Stimulated activated naive CD4-positive, alpha-beta T cell treated with Interleukin-2 at 50 U/mL for 16 hours (primary cell): ENCODE measurements at places on chromosomes 7 and 10.

- no peak for DNase-seq
Observed at GRCh38 chr10:723973-724372, 34.5 kb upstream of the DIP2C start.

- no peak for DNase-seq
Observed at GRCh38 chr7:112665709-112666108, 124.5 kb downstream of the TMEM168 start.

GRCh38 chr7:123533929-123534382 is 439 bp downstream of the IQUB start:
- DNase-seq, result no peak

GRCh38 chr10:17425584-17426262 is 28.7 kb downstream of the ST8SIA6 start:
- peak; percentile 27 for DNase-seq

- no peak for DNase-seq
Observed at GRCh38 chr10:131852823-131853609, 47.8 kb upstream of the PPP2R2D start.

- DNase-seq, result no peak
Observed at GRCh38 chr7:82985144-82985802, 177.4 kb downstream of the PCLO start.

DNA sequence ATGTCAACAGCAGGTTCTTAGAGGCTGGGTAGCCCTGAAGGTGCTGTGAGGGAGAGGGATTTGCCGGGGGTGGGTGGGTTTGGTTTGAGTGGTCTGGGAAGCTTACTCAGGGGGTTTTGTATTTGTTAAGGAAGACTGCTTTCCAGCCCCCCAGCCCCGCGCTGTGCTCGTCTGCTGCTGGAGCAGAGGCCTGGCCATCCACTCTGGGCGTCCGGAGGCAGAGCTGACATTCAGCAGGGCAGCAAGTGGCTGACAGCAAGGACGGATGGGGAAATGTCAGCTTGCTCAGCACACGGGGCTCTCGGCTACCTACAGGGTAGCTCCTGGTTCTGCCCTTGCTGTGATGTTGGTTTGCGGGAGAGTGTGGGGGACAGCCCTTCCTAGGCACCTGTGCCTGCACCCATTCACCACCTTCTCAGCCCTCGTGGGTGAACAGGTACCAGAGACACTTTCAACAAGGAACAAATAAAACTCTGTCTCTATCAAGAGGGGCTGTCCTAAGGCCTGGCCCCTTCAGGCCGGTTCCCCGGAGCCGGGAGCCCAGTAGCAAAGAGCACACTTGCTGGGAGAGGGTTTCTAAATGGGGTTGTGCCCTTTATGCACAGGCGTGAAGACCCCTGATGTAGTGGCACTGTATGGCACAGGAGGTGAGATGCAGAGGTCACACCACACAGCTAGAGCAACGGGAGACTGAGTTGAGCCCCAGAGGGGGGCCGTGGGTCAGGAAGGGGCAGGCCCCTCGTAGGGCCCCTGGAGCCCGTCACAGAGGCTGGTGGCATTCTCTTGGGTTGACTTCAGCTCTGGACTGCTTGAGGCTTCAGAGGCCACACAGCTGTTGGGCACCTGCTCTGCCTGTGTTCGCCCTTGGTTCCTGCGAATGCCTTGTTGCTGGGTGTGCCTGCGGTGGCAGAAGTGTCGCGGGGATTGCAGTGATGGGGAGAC is 72.2 kb upstream of the SHH start:
- DNase-seq, result no peak

DNA sequence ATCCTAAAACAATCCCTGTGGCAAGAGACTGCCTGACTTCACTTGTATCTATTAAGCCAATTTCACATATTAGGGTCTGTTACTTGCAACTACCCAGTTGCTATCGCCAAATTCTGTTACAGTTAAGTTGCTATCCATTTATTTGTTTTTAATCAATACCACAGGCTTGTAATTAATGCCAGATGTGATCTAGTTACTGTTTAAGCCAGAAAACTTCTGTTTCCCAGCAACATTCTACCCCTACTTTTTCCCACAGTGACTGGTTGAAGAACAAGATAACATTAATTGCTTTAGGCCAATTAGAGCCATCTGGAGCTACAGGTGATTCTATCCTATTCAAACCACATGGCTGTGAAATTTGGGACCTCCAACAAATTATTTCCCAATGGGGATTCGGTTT is 131.3 kb downstream of the ALOX5 start:
- no peak for DNase-seq

DNA sequence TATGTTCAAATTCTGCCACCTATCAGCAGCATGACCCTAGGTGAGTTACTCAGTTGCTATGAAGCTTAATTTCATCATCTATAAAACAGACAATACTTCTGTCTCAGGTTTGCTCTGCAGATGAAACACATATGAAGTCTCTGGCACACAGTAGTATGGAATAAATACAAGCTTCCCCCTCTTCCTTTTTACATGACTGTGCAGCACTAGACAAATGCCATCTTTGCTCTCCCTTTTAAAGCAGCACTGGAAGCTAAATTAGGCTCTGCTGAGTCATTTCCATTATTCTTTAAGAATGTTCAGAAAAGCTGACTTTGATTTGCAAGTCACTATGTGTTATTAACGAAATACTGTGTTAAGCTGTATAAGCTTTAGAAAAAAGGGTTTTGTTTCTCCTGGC is 40.7 kb upstream of the ANAPC16 start:
- no peak for DNase-seq

- no peak for DNase-seq
Observed at GRCh38 chr10:112083472-112083871, 100.1 kb downstream of the GPAM start.

- peak; percentile 38 for DNase-seq
Observed at GRCh38 chr7:151429560-151430331, 10.2 kb downstream of the CRYGN start.

DNA sequence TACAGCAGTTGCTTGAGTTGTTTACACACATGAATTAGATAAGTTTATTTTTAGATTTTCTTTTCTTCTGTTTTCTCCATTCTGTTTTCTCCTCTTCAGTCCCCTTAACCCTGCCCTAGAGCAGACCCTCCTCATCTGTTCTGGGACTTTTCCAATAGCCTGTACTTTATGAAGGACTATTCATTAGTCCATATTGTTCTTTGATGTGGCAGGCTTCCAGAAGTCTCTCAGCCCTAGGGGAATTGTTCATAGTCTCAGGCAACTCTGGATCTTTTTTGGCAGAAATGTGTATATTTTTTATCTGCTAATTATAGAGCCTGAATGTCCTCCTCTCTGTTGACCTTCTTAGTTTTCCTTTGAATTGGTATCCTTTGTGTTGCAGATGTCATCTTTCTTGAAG is 25.4 kb downstream of the KAT6B start:
- no peak for DNase-seq

DNA sequence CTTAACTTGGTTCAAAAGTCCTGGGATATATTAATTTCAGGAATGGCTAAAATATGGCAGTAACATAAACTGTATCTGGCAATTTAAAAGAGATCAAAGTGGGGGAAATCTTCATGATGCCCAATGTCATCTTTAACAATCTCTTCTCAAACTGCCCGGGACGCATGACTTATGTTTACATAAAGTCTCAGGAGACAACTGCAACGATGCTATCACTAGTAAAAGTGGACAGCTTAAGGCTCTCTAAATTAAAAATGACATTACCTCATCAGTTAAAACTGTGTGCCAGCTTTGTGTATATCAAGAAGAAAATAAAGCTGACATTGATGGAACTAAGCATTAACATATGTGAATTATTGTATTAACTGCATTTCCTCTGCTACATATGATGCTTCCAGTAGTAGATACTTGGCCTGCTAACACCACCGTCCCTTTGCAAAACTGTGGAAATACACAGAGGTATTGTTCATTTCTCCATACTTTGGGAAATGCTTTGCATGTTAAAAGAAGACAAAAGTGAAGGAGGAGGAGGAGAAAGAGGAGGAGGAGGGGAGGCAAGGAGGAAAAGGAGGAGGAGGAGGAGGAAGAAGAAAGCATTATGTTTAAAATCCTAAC is 62.4 kb downstream of the NRP1 start:
- DNase-seq, result no peak

DNA sequence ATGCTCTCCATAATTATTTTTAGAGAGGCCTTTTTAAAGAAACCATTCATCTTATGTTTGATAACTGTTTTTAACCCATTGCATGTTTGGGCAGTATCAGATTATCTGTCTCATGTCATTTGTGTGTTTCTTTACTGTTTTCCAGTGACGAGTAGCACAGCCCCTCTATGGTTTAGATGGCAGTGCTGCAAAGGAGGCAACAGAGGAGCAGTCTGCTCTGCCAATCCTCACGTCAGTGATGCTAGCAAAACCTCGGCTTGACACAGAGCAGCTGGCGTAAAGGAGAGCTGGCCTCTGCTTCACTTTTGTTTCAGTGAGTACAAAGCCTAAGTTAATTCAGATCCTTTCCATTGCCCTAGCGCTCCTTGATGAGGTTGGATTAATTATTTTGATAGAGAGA is 80.4 kb upstream of the GARIN1A start:
- DNase-seq, result no peak

DNA sequence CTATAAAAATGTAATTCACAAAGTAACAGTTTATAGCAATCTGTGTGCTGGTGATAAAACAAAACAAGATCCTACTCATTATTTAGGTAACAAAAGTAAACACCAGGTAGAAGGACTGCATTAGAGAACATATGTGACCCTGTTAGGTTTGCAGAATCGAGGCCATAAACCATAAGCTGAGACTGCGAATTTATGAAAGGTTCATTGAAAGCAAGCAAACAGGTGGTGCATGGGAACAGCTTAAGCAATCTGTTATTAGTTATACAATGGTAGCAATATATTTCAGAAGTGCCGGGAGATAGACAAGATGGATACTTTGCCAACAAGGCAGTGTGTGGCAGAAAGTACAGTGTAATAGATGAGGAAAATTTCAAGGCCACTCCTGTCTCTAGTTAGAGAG is 23.5 kb upstream of the FAM133B start:
- no peak for DNase-seq

DNA sequence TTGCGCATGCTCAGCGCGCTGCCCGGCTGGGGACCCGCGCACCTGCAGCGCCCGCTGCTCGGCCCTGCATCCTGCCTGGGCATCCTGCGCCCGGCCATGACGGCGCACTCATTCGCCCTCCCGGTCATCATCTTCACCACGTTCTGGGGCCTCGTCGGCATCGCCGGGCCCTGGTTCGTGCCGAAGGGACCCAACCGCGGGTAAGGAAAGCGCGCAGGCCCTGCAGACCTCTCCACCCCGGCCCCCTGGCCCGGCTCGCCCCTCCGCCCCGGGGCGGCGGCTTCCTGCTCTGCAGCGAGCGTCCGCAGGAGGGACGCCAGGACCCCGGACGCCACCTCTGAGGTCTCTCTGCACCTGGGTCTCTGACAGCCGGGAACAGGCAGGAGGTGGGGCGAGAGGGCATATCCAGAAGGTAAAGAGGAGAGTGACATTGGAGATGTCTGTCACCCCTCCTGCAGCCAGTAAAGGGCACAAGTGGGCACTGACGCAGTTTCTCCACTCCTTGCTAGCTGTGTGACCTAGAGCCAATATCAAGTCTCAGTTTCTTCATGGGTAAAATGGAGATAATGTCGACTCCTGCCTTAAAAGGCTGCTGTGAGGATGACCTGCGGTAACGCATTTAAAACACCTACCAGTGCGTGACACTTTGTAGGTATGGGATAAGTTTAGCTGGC is 338 bp downstream of the ATP6V0E2 start:
- no peak for DNase-seq

GRCh38 chr10:98030991-98031431 is 590 bp upstream of the CRTAC1 start:
- no peak for DNase-seq

GRCh38 chr10:131310142-131310541 is 1.4 kb downstream of the TCERG1L start:
- DNase-seq, result no peak

- no peak for DNase-seq
Observed at GRCh38 chr7:122896509-122896908, 10.2 kb upstream of the CADPS2 start.

- no peak for DNase-seq
Observed at GRCh38 chr7:22569586-22570321, 69.8 kb upstream of the STEAP1B start.

- DNase-seq, result no peak
Observed at GRCh38 chr7:32037650-32038198, 32.5 kb downstream of the PDE1C start.

- DNase-seq, result no peak
Observed at GRCh38 chr7:121475806-121476205, 79.7 kb upstream of the FAM3C start.

DNA sequence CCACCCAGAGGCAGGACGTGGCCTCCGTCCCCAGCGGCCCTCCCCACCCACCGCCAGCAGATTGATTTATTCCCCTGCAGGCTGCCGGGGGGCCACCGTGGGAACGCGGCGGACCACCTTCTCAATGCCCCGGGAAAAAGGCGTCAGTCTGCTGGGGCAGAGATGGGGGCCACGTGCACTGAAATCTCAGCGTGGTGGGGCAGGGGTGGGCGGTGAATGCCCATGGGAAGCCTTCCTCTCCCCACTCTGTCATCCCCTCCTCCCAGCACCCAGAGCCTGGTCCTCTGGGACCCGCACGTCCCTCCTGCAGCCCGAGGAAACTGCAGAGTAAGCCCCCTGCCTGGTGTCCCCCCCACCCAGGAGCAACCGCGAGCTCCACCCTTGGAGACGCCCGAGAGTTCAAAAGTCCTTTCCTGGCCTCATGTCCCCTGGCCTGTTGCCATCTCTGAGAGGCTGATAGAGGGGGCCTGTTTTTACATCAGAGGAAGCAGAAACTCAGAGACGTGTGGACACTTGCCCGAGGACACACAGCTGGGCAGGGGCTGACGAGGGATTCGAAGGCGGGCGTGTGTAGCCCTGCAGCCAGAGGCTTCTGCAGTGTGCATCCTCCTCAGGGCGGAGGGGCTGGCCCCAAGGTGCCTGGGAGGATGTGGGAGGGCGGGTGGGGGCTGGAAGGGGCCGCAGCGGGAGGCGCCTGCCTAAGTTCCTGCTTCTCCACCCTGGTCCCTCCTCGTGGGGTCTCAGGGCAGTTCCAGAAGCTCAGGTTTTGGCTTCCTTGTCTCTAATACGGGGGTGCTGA is 21.8 kb downstream of the UNCX start:
- no peak for DNase-seq

DNA sequence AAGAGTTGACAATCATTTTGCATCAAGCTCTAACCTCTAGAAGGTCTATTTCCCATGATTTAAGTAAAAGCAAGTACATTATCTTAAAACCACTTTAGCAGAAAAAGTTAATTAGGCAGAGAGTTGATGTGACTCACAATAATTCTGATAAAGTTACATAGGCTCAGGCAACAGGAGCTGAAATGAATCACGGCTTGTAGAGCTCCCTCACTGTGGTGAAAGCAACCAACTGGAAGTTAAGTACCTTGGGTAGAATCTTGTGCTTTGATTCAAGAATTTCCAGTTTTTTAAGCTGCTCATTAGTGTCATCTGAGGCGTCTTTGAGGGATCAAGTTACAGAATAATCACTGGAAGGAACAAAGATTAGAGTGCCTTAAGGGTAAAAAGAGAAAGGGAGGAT is 68.9 kb upstream of the NFE2L3 start:
- DNase-seq, result no peak

GRCh38 chr10:71622154-71622526 is 97.4 kb downstream of the C10orf105 start:
- DNase-seq, result no peak
